Activated B cell treated with CpG ODN at 0.5 μM for 24 hours (primary cell): ENCODE measurements at places on chromosomes 16 and 17.

- DNase-seq: no peak
Measured at GRCh38 chr17:41691031-41691777, 2.5 kb downstream of the EIF1 start.

GRCh38 chr16:78599271-78599670 lies 499.8 kb downstream of the WWOX start:
- DNase-seq: no peak

- no peak for DNase-seq
Measured at GRCh38 chr17:71398800-71399219, 722.0 kb upstream of the SOX9 start.

GRCh38 chr16:12067714-12068401 lies 91.3 kb downstream of the SNX29 start:
- no peak for DNase-seq

- no peak for DNase-seq
Measured at GRCh38 chr17:42039794-42040763, 10.3 kb downstream of the C17orf113 start.

DNA sequence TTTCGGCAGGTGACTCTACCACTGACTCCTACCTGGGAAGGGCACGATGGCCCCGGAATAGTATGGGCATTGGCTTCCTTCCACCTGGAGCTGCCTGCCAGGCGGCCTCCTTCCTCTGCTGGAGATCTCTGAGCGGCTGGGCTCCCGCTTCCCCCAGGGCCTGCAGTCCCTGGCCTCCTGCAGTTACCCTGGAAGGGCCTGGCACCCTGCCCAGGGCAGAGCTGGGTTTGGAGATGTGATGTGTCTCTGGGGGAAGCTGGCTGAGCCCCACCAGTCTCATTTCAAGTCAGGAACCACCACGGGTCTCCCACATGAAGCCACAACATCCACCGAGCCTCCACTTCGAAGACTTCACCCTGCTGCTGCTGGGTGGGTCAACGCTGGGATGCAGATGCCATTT lies 97.9 kb downstream of the IRF8 start:
- DNase-seq: peak; percentile 4

DNA sequence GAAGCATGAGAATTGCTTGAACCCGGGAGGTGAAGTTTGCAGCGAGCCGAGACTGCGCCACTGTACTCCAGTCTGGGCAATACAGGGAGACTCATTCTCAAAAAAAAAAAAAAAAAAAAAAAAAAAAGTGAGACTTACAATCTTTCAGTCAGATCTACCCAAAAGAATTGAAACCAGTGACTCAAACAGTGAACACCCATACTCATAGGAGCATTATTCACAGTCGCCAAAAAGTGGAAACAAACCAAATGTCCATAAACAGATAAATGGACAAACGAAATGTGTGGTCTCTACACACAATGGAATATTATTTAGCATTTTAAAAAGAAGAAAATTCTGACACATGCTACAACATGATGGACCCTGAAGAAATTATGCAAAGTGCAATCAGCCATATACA lies 9.1 kb upstream of the SCNN1B start:
- DNase-seq: no peak

GRCh38 chr17:50218771-50219315 lies 17.4 kb upstream of the COL1A1 start:
- no peak for DNase-seq

- DNase-seq: no peak
Measured at GRCh38 chr17:70080541-70081347, 5.7 kb downstream of the KCNJ16 start.

DNA sequence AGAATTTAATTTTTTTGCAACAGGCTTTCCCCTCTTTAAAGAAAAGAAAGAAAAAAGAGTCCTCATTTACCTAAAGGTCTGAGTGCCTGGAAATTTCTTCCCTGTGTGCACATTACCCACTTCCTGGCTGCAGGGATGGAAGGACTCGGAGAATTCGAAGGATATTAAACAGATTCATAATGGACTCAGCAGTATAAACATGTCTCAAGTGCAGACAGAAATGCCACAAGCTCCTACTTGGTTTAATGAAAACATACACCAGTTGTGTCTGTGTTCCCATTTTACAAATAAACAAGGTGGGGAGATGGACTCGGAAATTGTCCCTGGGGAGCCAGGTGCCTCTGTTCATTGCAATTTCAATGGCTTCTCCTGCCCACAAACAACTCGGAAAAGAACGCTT lies 47.2 kb downstream of the MEOX1 start:
- DNase-seq: no peak

GRCh38 chr16:8589900-8590688 lies at the start of gene TMEM114:
TMEM114 (minus strand) TSS chr16:8590511; CDS start chr16:8589838, 673 bp downstream.
- DNase-seq: no peak

GRCh38 chr17:21823643-21824042 lies 131.3 kb downstream of the KCNJ18 start:
- no peak for DNase-seq

- no peak for DNase-seq
Measured at GRCh38 chr17:76822184-76822778, 45.9 kb upstream of the MGAT5B start.

- DNase-seq: no peak
Measured at GRCh38 chr16:26717826-26718225, 348.9 kb upstream of the C16orf82 start.

GRCh38 chr17:79246225-79247190 lies 171.9 kb downstream of the ENGASE start:
- DNase-seq: no peak

- DNase-seq: no peak
Measured at GRCh38 chr16:6682142-6682811, 650.4 kb upstream of the RBFOX1 start.

- DNase-seq: no peak
Measured at GRCh38 chr17:36214918-36215317, 4.1 kb downstream of the CCL4L2 start.

- DNase-seq: no peak
Measured at GRCh38 chr17:19470530-19471261, 59.7 kb downstream of the RNF112 start.

- DNase-seq: no peak
Measured at GRCh38 chr17:63308272-63308671, 137.8 kb downstream of the CYB561 start.
